ENCODE measurements at places on chromosomes 5 and 9. TPM values are rescaled to one million over a fixed set of nuclear protein-coding genes. Genes with fewer than 3 reads are reported as not detected.
A peak's percentile ranks its signal among the peaks of the same experiment; 100 is the strongest.

GRCh38 chr5:123283499-123283898 lies 139.7 kb downstream of the CEP120 start:
- DNase-seq, result no peak

GRCh38 chr5:88736494-88736893 lies 146.5 kb downstream of the MEF2C start:
- DNase-seq, result no peak

- no peak for DNase-seq
Observed at GRCh38 chr5:5751498-5751897, 329.0 kb downstream of the ICE1 start.

GRCh38 chr5:94508461-94509148 lies 109.8 kb downstream of the KIAA0825 start:
- no peak for DNase-seq

- DNase-seq, result no peak
Observed at GRCh38 chr9:83266331-83266665, 203.4 kb upstream of the RASEF start.

DNA sequence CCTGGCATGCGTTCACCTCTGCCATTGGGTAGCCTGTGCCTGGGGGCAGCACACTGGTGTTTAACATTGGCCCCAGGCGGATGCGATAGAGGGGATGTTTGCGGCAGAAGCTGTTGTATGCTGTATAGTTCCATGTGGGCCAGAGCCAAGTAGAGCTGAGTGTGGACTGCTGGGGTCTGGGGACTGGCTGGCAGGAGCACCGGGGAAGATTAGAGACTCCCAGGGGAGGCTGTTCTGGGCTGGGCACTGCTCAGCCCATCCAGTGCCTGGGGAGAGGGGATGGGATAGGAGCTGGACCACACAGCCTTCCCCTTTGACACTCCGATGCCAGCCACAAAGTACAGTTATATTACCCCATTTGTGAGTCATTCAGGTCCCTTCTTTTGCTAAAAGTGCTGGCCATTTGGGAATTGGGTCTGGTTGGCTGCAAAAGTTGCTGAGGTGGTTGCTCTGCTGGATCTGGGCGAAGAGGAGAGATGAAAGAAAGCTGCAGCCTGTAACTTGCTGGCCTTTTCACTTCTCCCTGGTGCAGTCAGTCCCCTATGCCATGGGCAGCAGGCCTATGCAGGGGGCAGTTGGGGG lies 73.8 kb downstream of the RGS3 start:
- DNase-seq, result no peak

DNA sequence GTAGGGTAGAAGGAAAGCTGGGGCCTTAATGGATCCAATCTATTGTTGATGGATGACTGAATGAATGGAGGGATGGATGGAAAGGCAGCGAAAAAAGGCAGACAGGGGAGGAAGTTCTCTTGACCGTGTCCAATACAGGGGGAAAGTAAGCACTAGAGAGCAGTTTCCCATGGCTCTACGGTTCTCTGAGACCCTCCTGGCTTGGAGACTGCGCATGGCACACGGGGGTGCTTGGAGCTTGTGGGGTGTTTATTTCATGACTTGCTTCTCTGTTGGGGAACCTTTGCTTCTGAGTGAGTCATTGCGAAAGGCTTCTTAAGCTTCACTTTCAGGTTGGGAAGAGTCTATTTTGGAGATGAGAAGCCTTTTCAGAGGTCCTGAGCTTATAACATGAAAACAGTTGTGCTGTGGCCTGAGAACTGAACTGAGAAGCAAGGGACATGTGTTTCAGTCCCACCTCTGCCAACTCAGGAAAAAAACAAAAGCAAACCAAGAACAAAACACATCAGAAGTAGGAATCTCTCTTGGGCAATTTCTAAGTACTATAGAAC lies 12.8 kb upstream of the TEX48 start:
- DNase-seq, result no peak

GRCh38 chr5:178113841-178114324 lies 551 bp downstream of the N4BP3 start:
- DNase-seq, result no peak

GRCh38 chr5:132025403-132025971 lies 14.0 kb upstream of the ACSL6 start:
- no peak for DNase-seq

DNA sequence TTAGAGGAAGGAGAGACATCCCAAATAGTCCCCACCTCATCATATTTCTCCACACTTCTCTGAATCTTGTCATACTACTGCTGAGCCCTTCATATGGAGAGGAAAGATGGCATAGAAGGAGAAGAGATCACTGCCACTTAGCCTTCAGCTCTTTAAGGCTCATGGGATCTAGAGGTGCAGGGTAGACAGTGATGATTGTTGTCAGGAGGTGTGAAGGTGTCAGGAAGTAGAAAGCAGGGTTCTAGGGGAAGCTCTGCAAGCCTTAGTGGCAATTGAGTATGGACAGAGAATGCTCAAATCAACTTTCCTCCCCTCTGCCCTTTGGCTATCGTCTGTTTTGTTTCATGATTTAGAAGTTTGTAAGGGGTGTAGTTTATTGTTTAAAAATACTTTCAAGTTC lies 505.7 kb downstream of the ZNF608 start:
- no peak for DNase-seq

DNA sequence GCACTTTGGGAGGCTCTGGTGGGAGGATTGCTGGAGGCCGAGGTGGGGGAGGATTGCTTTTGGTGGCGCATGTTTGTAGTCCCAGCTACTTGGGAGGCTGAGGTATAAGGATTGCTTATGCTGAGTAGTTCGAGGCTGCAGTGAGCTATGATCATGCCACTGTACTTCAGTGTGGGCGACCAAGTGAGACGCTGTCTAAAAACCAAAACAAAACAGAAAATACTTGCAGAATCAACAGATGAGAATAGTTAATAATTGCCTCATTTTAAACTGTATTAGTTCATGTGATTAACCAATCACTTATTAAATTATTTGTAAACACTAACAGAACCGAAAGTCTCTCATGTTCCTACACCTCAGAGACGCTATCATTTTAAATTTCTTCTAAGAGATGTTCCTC lies 118.1 kb downstream of the CCDC171 start:
- no peak for DNase-seq

GRCh38 chr9:88873635-88874034 lies 117.6 kb upstream of the S1PR3 start:
- no peak for DNase-seq

DNA sequence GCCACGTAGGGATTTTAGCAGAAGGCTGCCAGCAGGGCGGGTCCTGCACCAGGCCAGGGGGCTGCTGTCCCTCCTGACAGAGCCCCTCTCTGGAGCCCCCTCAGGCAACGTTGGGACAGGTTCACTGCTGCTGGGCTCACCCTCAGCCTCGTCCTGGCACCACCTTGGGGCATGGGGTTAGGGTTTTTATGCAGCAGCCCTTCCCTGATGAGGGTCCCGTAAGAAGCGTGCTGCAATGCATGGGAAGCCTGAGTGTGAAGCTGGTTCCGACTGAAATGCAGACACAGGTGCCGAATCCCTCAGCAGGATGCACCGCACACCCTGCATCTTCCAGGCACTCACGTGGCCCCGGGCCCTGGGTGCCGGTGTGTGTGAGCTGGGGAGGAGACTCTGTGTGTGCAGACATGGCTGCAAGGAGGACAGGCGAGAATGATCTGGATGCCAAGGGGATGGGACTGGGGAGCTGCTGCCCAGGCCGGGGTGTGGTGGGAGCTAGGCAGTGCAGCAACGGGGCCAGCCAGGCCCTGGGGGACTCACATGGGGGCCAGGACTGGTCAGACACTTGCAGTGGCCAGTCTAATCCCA lies 27.1 kb downstream of the ZDHHC11B start:
- DNase-seq, result no peak

GRCh38 chr5:135476615-135477581 lies 24.7 kb upstream of the TIFAB start:
- no peak for DNase-seq

DNA sequence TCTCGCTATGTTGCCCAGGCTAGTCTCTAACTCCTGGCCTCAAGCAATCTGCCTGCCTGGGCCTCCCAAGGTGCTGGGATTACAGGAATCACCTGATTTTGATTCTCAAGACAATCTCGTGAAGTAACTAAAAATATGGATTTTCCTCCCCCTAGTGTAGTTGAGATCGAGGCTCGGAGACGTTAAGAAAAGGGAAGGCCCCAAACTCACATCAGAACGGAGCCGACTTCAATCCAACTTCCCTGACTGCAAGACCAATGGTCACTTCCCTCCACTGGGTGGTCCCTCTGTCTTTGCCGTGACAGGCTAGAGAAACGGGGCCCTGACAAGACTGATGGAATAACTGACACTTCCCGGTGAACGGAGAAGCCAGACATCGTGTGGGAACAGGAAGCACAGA lies 28.3 kb downstream of the BARHL1 start:
- DNase-seq, result no peak

- DNase-seq, result no peak
Observed at GRCh38 chr5:100683881-100684280, 148.7 kb downstream of the FAM174A start.

GRCh38 chr5:7330256-7330655 lies 65.7 kb upstream of the ADCY2 start:
- DNase-seq, result no peak

DNA sequence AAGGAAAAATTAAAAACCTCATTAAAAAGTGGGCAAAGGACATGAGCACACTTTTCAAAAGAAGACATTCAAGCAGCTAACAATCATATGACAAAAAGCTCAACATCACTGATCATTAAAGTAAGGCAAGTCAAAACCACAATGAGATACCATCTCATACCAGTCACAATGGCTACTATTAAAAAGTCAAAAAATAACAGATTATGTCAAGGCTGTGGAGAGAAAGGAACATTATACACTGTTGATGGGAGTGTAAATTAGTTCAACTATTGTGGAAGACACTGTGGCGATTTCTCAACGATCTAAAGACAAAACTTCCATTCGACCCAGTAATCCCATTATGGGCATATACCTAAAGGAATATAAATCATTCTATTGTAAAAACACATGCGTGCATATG lies 35.8 kb downstream of the HINT1 start:
- DNase-seq, result no peak

DNA sequence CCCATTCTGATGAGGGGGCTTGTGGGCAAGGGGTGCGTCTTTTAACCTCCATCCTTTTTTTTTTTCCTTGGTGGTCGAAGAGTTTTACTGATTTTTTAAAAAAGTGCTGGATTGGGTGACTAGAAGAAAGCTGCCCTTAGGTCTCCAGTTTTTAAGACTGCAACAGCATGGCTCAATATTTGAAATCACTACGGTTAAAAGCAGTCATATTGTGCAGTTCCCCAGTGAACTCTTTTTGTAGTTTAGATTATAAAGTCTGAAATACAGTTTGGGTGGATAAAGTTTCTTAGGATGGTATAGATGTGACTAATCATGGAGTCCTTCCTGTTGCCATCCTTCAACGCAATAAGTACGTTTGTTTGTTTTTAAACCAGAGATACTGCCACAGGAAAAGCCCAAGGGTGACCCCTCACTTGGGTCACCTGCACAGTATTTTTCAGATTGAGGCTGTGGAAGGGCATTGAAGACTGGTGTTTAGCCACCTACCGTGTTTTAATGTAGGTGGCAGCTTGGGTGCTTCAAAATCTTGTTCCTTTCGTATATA lies 520 bp upstream of the DHFR start:
- DNase-seq, result no peak

DNA sequence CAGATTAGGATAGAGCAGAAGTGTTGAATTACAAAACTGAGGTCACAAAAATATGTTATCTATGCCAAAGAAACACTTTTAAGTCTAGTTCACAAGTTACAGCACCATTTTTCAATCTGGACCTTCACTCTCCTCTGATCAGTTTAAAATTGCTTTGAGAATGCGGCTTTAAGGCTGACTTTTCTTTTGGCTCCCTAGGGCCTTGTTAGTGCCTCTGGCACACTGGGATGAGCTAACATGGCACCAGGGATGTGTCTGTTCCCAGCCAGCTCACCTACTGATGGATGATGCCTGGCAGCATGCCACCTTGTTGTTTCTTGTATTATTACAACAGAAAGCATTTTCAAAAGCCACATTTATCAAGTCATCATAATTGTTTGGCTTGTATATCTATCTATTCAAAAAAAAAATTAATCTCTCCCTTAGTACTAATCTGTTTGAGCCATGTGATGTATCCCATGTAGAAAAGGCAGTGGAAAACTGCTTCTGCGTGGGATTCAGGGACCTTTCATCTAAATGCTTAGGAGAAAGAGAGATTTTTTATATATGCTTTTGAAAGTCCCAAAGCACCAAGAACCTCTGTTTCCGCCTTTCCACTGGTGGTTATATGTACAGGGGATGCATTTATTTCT lies 46.6 kb downstream of the ADAMTSL1 start:
- no peak for DNase-seq

DNA sequence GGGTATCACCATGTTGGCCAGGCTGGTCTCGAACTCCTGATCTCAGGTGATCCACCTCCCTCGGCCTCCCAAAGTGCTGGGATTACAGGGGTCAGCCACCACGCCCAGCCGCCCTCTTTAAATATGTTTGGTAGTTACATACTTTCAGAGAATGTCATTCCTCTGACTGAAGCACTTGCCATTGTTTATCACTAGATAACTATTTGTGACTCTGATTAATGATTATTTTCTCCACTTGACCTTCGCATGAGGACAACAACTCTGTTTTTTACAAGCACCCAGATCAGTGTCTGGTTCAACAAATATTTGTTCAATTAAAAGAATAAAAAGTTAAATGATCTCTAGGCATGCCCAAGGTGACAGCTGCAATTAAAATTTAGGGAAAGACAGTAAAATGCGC lies 56.2 kb downstream of the CLINT1 start:
- DNase-seq, result no peak

DNA sequence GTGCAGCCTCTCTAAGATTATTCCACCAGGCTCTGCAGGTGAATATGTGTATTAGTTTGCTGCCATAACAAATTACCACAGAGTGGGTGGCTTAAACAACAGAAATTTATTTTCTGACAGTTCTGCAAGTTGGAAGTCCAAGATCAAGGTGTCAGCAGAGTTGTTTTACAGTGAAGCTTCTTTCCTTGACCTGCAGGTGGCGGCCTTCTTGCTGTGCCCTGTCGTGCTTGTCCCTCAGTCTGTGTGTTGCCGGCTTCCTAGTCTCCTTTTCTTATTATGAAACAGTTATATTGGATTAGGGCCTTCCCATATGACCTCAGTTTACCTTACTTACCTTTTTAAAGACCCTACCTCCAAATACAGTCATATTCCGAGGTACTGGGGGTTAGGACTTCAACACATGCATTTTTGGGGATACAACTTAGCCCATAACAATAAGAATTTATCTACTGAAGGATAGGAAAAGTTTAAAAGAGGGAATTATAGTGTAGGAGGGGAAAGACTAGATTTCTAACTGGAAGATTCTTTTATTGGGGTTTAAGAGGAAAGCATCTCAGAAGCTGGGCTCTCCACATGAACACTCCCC lies 97.4 kb downstream of the OSTF1 start:
- DNase-seq, result peak; percentile 64

GPRIN1 gene
- 3.9 TPM for total RNA-seq

HIGD2A gene
- total RNA-seq, result 88.3 TPM

EIF4E1B gene
- 0.54 TPM for total RNA-seq

ITK gene
- not detected for total RNA-seq

IL3 gene
- not detected for total RNA-seq

ACOT12 gene
- total RNA-seq, result not detected

GABRG2 gene
- 0.51 TPM for total RNA-seq

IL13 gene
- total RNA-seq, result not detected

HAVCR1 gene
- not detected for total RNA-seq

RALGPS1 gene
- total RNA-seq, result 6.4 TPM

MAMDC4 gene
- total RNA-seq, result 10.0 TPM

PRDM9 gene
- not detected for total RNA-seq

Measured in endothelial cell (in vitro differentiated cells).